ENCODE measurements at places on chromosomes 4 and X. TPM values are rescaled to one million over a fixed set of nuclear protein-coding genes. Genes with fewer than 3 reads are reported as not detected.

DNA sequence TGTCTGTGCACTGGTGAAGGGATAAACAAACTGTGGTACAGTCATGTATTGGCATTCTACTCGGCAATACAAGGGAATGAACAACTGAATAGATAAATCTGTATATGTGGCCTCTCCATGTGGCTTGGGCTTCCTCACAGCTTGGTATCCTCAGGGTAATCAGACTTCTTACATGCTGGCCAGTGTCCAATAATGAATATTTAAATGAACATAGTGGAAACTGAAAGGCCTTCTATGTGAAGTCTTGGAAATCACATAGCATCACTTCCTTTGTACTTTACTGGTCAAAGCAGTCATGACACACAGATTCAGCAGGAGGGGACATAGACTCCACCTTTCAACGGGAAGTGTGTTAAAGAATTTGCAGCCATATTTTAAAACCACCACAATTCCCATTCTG, 33.4 kb upstream of the GPR101 start:
- H3K27me3 ChIP-seq: no peaks in the 10 kb centered on the region
- DNase-seq: no peak
- no peaks in the 10 kb centered on the region for H3K4me1 ChIP-seq
- no peaks in the 10 kb centered on the region for H3K36me3 ChIP-seq
- no peak overlapping the region for H3K4me3 ChIP-seq

DNA sequence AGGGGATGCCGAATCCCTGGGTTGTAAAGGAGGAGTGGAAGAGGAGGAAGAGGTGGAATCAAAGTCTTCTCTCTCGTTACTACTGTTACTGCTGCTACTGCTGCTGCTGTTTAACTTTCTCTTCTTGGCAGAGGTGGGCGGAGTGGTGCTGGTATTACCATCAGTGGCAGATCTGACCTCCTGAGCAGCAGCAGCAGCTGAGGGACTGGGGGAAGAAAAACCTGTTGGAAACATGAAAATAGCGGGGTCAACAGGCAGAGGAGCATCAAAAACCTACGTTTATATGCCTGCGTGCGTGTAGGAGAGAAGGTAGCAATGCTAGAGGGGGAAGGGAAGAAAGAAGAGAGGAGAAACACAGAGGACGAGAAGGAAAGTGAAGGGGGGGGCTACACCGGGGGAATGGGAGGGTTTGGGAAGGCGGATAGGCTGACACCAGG, 339 bp downstream of the CUL4B start:
- H3K36me3 ChIP-seq: no peaks in the 10 kb centered on the region
- H3K4me3 ChIP-seq: peak overlapping the region; percentile 59
- peaks cover 4% of the 10 kb centered on the region for H3K27me3 ChIP-seq
- DNase-seq: no peak
- peak overlapping the region; percentile 97 for H3K27ac ChIP-seq

- H3K36me3 ChIP-seq: no peaks in the 10 kb centered on the region
- DNase-seq: no peak
- no peaks in the 10 kb centered on the region for H3K4me1 ChIP-seq
- H3K27ac ChIP-seq: peak overlapping the region; percentile 61
- H3K27me3 ChIP-seq: no peaks in the 10 kb centered on the region
These were observed 85.3 kb downstream of the GATB start for GRCh38 chr4:151675411-151675971.

- no peaks in the 10 kb centered on the region for H3K4me1 ChIP-seq
- H3K36me3 ChIP-seq: no peaks in the 10 kb centered on the region
- no peak overlapping the region for H3K4me3 ChIP-seq
- H3K27me3 ChIP-seq: no peaks in the 10 kb centered on the region
- H3K27ac ChIP-seq: no peak overlapping the region
- no peak for DNase-seq
These were observed 45.0 kb downstream of the TMEM47 start for GRCh38 chrX:34612036-34612435.

DNA sequence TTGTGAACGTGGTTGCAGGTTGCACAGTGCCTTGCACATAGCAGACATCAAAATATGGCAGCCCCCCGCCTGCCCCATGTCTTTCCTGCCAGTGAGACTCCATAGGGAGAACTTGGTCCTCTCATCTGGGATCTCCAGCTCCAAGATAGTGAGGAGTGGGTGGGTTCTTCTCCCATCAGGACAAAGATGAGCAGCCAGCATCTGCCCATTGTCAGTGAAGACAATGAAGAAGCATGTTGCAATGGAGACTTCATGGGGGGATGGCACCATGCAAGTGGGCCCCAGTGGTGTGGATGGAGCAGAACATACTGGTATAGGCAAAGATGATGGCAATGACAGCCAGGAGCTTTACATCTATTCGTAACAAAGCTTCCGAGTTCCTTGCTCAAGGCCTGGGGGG, 80.2 kb downstream of the STARD8 start:
- H3K4me3 ChIP-seq: no peak overlapping the region
- H3K4me1 ChIP-seq: no peaks in the 10 kb centered on the region
- no peaks in the 10 kb centered on the region for H3K27me3 ChIP-seq
- H3K27ac ChIP-seq: no peak overlapping the region

GRCh38 chr4:24040811-24041210, 151.0 kb upstream of the PPARGC1A start:
- no peak for DNase-seq
- H3K4me3 ChIP-seq: no peak overlapping the region
- no peaks in the 10 kb centered on the region for H3K27me3 ChIP-seq
- no peaks in the 10 kb centered on the region for H3K36me3 ChIP-seq

GRCh38 chr4:40228497-40229365, 31.9 kb downstream of the RHOH start:
- H3K4me3 ChIP-seq: no peak overlapping the region
- H3K36me3 ChIP-seq: no peaks in the 10 kb centered on the region
- H3K27me3 ChIP-seq: no peaks in the 10 kb centered on the region
- H3K4me1 ChIP-seq: no peaks in the 10 kb centered on the region
- no peak overlapping the region for H3K27ac ChIP-seq

GRCh38 chrX:142250502-142250901, 45.4 kb upstream of the MAGEC2 start:
- no peaks in the 10 kb centered on the region for H3K27me3 ChIP-seq
- H3K36me3 ChIP-seq: no peaks in the 10 kb centered on the region
- no peaks in the 10 kb centered on the region for H3K4me1 ChIP-seq
- no peak overlapping the region for H3K27ac ChIP-seq
- no peak for DNase-seq

DNA sequence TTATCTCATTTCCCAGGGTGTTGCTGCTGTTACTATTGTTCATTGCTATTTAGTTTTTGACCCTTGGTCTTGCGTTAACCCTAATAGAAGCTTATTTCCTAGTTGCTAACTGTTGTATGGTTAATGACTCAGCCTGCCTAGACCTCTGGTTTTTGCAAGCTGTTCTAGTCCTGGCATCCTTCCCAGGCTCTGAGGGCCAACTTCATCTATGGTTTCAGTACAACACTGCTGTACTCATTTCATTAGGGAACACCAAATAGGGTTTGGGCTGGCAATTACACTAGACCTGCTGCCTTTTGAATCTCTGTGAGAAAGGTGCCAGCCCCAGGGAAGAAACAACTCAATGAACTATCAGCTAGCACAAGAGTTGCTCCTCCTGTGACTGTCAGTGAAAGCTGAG, 59.6 kb downstream of the DCX start:
- no peaks in the 10 kb centered on the region for H3K36me3 ChIP-seq
- no peaks in the 10 kb centered on the region for H3K27me3 ChIP-seq
- no peaks in the 10 kb centered on the region for H3K4me1 ChIP-seq
- H3K27ac ChIP-seq: no peak overlapping the region
- peak; percentile 45 for DNase-seq

TMPRSS11A gene
- not detected for total RNA-seq

CSAG3 gene
- not detected for total RNA-seq

LIAS gene
- 10.9 TPM for total RNA-seq
